ENCODE measurements at places on chromosomes 16 and 17.

- peak; percentile 24 for DNase-seq
Measured at GRCh38 chr16:77289331-77289809, 90.2 kb downstream of the SYCE1L start.

DNA sequence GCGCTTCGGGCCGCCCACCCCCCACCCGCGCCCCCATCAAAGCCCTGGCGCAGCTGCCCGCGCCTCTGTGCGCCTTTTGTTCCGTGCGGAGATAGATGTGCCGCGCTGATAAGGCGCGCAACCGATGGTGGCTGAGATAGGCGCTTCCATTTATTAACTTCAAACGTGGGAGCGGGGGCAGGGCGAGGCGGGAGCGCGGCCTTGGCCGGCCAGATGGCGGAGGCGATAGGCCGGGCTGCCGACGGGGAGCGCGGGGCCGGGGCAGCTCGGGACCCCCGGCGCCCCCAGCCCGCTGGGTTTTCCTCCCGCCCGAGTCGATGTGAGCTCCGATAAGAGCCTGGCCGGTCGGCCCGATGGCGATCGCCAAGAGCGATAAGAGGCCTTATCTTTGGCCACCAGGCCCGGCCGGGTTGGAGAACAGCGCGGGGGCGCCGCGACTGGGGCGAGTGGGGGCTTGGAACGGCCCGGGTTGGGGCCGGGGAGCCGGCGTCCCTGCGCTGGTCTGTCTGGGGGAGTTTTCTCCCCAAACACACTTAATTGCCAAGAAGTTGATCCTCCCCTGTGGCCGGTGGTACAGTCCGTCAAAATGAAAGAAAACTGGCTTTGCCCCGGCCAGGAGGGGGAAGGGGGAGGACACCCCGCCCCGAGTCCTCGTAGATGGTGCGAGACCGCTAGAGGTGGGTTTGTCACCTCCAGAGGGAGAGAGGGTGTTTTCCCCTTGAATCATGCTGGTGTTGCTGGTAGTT is 2.7 kb downstream of the ZFPM1 start:
- peak; percentile 38 for DNase-seq

- DNase-seq, result peak; percentile 89
Measured at GRCh38 chr16:49620158-49620868, 235.6 kb downstream of the ZNF423 start.

- DNase-seq, result no peak
Measured at GRCh38 chr17:73720187-73720834, 76.1 kb upstream of the SDK2 start.
